HCEC 1CT (cell line): ENCODE measurements at places on chromosomes 13 and 19.
A peak's percentile ranks its signal among the peaks of the same experiment; 100 is the strongest.

DNA sequence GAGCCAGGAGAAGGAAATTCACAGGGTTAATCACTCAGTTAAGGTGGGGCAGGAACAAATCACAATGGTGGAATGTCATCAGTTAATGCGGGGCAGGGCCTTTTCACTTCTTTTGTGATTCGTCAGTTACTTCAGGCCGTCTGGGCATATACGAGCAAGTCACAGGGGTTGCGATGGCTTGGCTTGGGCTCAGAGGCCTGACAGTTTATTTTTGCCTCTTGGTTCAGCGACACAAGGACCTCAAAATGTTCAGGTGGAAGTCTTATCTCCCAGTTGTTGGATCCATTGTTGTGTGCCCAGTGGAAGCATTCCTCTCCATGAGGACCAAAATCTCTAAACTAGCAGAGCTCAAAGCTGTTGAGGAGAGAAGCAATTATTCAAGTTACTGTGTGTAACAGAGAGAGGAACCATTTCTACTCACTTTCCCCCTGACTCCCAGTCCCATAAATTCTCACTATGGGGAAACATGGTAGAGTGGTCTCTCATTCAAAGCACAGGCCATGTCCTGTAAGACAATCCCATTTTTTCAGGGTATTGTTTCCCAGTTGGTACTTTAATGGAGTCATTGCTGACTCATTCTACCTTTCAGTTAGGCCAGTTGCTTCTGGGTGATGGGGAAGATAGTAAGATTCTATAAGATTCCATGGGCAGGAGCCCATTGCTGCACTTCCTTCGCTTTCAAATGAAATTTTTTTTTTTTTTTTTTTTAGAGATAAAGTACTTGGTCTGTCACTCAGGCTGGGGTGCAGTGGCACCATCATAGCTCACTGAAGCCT is 8.8 kb upstream of the COX7A1 start:
- no peak for DNase-seq

- peak; percentile 28 for DNase-seq
These were observed 6.6 kb upstream of the CD79A start for GRCh38 chr19:41870401-41870873.

DNA sequence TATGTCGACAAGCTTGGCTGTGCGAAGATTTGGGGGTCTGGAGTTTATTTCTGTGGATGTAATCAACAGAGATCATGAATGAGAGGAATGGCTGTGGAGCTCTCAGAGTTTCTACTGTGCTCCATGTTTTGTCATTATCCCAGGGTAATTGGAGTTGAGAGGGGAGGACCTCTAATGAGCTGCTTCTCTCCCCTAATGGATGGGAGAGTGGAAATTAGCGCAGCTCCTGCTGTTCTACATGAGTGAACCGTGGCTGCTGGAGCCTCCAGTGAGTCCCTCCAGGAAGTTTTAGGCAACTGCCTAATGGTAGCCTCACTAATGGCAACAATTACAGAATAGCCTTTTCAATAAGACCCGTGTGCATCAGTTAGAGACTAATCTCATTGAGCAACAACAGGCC is 31.3 kb upstream of the FGF9 start:
- no peak for DNase-seq

- no peak for DNase-seq
These were observed 35.2 kb downstream of the STK24 start for GRCh38 chr13:98541701-98542203.

GRCh38 chr13:86830046-86830445 is 841.1 kb upstream of the SLITRK5 start:
- DNase-seq, result peak; percentile 1

DNA sequence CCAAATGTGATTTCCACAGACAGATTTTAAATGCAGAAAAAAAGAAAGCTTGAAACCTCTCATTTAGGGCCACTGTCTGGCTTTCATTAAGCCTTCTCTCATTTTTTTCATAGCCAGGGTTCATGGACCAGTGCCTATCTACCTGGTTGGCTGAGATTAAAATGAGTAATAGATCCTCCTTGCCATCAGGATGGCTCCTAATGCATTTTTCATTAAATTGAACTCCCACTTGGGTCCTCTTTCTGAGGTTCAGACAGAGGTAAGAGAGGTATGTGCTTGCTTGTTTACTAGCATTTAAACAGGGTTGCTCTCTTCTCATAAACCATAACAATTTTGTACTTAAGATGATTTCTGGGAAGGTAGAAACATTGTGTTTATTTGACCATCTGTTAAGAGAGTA is 473.0 kb downstream of the TBC1D4 start:
- no peak for DNase-seq

GRCh38 chr19:33604651-33605050 is 17.1 kb upstream of the CHST8 start:
- DNase-seq, result no peak

DNA sequence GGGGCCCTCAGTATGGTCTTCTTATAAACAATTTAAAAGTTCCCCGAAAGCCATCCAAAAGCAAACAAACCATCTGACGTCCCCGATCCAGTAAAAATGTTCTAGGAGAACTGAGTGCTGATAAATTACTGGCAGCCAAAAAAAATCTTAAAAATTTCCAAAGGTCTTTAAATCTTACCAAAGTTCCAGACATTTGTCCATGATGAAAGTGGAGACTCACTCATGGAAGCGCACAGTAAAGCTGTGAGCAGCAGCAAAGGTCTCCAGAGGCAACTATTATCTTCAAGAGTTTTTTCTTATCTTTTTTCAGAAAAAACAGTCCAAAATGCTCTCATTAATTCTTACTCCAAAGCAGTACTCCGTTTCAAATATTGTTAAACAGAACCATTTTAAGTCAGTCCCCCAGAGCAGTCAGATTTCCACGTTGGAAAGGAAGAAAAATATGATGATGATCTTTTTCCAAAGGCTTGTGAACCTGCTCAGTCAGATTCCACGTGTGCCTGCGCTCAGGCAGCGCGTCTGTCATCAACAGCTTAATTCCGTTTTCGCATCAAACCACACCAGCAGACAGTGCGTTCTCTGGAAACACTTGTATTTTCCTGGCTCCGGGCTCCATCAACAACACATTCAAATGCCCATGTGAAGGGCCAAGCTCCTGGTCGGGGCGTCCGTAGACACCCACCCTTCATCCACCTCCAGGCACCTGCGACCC is 85.4 kb downstream of the COL4A1 start:
- DNase-seq, result no peak

GRCh38 chr19:45455707-45456499 is 11.9 kb upstream of the FOSB start:
- peak; percentile 98 for DNase-seq

GRCh38 chr19:40622773-40623075 is 21.6 kb downstream of the LTBP4 start:
- DNase-seq, result no peak

- DNase-seq, result peak; percentile 0
These were observed 50.6 kb downstream of the DPF1 start for GRCh38 chr19:38173291-38174041.

GRCh38 chr19:12660980-12661379 is 5.6 kb downstream of the MAN2B1 start:
- DNase-seq, result no peak

DNA sequence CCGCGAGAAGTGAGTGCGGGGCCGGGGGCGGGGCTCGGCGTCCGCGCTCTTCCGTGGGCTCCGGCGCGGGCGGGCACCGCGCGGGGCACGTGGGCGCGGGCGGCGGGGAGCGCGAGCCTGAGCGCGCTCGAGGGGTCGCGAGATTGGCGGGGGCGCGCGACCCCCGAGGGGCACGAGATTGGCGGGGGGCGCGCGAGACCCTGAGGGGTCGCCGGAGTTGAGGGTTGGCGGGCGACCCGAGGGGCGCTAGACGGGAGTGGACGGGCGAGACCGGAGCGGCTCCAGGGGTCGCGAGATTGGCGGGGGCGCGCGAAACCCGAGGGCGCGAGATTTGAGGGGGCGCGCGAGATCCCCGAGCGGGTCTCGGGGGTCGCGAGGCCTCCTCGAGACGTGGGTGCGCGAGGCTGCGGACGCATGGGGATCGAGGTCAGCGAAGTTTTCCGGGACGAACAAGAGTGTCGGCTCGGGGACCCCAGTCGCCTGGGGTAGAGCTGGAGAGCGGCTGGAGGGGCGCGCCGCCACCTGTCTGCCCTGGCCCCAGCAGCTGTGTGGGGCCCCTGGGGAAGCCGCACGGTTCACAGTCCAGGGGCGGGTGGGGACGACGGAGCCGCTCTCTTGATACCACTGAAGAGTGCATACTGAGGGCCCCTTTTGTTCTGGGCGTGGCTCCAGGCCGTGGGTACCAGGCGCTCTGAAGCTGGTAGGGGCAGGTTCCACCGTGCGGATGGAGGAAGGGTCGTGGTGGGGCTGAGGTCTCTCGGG is 682 bp downstream of the SSBP4 start:
- no peak for DNase-seq
